LHCN-M2 (cell line): ENCODE measurements at places on chromosomes 13 and 19. TPM values are rescaled to one million over a fixed set of nuclear protein-coding genes. Genes with fewer than 3 reads are reported as not detected.

- DNase-seq = no peak
Measured at GRCh38 chr19:31572102-31572975, 223.1 kb upstream of the TSHZ3 start.

The TLE6 gene
- total RNA-seq = 0.40 TPM in 1 of 2 replicates, not detected in the other

GRCh38 chr13:79128158-79128557 is 277.9 kb downstream of the RBM26 start:
- peak; percentile 51 for DNase-seq

The LENG8 gene
- 35.4 and 36.7 TPM in 2 replicates for total RNA-seq

The KANK3 gene
- total RNA-seq = 0.11 and 1.2 TPM in 2 replicates

The ZNF350 gene
- total RNA-seq = 5.6 and 7.6 TPM in 2 replicates

DNA sequence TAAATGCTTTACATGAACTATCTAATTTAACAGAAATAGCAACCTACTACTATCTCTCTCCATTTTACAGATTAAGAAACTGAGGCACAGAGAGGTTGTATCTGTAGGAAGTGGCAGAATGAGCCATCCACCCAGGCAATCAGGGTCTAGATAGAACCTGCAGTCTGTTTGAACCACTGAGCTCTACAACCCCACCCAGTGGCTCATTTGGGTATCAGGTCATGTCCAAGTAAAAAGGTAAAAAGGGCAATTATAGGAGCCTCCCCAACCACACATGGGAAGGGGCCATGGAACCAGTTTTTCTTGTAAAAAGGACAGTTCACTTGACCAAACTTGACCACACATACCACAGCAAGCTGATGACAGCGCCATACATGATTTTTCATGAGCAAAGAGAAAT is 92.9 kb upstream of the SGCG start:
- peak; percentile 33 for DNase-seq

The FAM216B gene
- total RNA-seq = not detected in 2 replicates

- DNase-seq = no peak
Measured at GRCh38 chr13:106371024-106371423, 164.4 kb downstream of the EFNB2 start.

DNA sequence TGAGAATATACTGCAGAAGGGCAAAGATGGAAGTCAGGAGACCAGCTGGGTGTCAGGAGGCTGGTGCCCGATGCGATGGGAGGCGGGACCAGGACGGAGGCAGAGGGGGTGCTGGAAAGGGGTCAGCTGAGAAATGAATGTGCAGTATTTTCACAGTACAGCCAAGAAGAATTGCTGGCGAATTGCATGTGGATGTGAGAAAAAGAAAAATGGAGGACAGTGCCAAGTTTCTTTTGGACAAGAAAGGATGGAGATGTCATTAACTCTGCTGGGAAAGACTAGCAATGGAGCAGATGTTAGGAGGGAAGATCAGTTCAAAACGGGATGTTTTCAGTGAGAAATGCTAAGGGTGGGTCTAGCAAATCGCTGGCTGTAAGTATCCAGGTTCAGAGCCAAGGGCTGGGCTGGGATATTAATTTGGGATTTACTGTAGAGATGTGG is 7.0 kb downstream of the CRYL1 start:
- no peak for DNase-seq

The RUBCNL gene
- 0.06 and 0.13 TPM in 2 replicates for total RNA-seq

The CD33 gene
- total RNA-seq = 0.11 and 1.3 TPM in 2 replicates

DNA sequence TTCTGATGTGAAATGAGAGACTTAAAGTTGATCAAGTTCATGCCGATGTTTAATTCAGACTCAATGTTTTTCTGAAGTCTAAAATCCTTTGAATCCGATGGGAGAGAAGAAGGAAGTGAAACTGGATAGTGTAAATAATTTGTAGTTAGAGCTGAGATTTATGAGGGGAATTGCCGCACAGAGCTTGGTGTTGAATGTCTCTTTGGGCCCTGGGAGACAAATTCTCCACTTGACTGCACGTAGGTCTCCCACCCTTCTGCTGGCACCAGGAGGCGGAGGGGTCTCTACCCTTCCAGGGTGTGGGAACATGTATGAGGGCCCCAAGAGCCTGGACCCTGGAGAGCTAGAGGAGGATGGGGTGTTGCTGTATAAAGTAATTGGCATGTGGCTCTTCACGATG is 140.8 kb upstream of the SERP2 start:
- no peak for DNase-seq

- no peak for DNase-seq
Measured at GRCh38 chr13:80562433-80563156, 221.7 kb upstream of the SPRY2 start.

GRCh38 chr19:3159565-3159964 is 19.0 kb upstream of the S1PR4 start:
- DNase-seq = no peak

DNA sequence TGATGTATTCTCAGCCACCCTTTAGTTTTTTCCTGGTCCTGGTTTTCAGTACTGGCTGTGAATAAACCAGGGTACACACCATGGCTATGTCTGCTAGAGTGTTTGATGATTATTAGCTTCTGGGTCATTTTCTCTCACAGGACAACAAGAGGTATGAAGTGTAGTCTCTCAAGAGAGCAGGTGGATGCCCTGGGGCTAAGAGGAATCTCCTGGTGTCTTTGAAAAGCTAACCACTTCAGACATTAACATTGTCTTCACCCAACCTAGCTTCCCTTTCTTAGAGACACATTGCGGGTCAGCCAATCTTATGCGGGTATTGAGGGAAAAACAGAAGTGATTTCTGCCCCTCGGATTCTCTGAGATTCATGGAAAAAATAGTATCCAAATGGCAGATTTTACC is 1.6 kb downstream of the ZNF730 start:
- no peak for DNase-seq

DNA sequence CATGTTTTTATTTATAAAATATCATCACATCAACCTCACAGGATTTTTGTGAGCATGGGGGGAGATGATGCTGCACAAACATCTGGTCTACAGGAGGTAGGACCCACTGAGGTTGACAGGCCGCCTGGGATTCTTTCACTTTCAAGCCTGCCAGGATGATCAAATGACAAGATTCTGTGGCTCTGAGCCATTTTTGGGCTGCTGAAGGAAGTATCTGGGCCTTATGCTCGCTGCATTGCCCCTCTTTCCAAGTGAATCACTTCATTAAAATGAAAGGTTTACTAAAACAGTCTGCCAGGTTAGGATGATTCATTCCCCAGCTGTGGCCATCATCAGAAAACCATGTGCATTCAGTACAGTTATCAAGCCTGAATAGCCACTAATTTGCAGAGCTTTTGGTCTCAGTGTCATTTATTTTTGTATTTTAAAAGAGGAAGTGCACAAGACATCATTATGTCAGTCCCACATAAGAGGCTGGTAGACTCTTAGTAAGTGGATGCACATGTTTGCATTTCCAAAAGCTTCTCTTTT is 34.4 kb downstream of the STARD13 start:
- peak; percentile 98 for DNase-seq

The SLC25A41 gene
- total RNA-seq = not detected in 2 replicates

The CEACAM16 gene
- not detected in 2 replicates for total RNA-seq

DNA sequence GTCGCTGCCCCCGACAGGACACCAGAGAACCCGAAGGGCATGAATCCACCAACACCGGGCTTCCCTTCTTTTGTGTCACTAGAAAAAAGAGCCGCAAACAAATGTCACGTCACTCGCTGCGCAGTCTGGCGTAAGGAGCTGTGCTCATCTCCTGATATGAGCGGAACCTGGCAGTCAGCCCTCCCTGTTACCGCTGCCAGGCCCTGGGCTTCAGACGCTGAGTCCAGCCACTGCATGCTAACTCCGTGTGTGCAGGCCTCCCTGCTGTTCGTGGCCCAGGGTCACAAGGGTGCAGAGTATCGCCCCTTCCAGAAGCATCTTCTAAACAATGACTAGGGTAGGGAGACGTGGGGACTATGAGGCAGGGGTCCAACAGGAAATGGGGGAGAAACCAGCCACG is 71.3 kb downstream of the SLC7A1 start:
- DNase-seq = no peak

The PLVAP gene
- total RNA-seq = not detected in 2 replicates

DNA sequence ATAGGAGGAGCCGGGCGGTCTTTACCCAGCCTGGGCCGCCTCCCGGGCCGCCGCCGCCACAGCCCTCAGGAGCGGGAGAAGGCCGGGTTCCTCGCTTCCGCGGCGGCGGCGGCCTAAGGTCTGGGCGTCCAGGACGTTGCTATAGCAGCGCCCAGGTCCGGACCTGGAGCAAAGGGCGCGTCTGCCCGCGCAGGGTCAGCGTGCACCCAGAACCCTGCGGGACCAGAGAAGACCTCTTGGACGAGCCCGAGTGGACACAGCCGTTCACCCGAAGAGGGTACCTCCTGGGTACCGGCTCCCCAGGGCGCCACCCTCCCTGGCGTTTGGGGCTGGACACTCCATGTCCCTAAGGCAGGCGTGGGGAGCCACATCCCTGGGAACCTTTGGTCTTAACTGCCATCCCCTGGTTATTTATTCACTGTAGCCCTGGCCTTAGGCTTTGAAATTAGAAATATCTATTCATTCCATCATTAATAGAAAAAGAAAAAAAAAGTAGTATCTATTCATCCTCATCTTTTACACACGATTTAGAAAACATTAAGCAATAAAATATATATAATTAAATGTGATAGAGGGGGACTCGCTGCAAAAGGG is 2.4 kb downstream of the DZIP1 start:
- DNase-seq = no peak

- DNase-seq = no peak
Measured at GRCh38 chr19:18730885-18731513, 47.5 kb downstream of the CRTC1 start.

DNA sequence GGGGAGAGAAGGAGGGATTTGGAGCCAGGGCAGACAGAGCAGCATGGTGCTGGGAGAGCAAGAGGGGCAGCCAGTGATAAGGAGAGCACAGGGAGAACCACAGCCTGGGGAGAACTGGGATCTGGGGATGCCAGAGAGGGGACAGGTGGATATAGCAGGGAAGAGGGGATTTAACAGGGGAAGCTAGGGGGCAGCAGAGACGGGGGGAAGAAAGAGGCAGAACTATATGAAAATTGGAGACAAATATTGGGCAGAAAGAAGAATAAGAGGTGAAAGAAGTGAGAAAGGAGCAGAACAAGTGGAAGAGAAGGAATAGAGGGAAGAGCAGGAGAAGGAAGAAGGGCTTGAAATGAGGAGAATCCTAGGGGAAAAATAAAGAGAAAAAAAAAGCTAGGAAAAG is 6.5 kb upstream of the ZNF528 start:
- DNase-seq = no peak

DNA sequence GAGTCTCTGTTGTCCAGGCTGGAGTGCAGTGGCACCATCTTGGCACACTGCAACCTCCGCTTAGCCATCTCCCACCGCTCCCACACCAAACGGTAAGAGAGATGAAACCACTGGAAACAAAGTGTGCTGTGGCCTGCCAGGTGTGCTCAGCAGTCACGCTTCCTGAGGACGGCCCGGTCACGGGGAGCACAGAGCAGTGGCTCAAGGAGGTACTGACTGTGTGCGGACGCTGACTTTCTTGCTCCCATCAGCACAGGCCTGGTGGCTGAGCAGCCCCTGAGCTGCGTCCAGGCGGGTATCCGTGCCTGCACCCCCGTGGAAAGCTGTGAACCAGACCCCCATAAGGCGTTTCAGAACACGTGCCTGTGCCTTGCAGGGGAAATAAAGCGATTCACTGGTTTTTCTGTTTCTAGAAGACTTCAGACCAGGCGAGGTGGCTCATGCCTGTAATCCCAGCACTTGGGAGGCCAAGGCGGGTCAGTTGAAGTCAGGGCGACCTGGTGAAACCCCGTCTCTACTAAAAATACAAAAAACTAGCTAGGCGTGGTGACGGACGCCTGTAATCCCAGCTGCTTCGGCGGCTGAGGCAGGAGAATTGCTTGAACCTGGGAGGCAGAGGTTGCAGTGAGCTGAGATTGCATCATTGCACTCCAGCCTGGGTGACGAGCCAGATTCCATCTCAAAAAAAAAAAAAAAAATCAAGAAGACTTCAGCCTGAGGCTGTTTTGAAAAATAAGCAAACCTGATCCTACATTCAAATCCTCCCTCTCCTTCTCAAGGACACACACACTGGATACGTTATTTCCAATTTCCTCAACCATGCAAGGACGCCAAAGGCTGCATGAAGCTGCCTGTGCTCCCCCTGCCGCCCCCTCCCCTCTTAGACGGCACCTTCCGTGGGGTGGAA is 25.5 kb downstream of the ADPRHL1 start:
- no peak for DNase-seq

The GPC5 gene
- 0.11 TPM in 1 of 2 replicates, not detected in the other for total RNA-seq

The RPS16 gene
- total RNA-seq = 159 and 209 TPM in 2 replicates

- DNase-seq = no peak
Measured at GRCh38 chr19:18418483-18419194, 559 bp upstream of the SSBP4 start.

The CRLF1 gene
- total RNA-seq = 0.86 and 5.8 TPM in 2 replicates

The ZNF418 gene
- total RNA-seq = 1.5 and 2.4 TPM in 2 replicates

The SIX5 gene
- total RNA-seq = 7.9 and 8.7 TPM in 2 replicates

DNA sequence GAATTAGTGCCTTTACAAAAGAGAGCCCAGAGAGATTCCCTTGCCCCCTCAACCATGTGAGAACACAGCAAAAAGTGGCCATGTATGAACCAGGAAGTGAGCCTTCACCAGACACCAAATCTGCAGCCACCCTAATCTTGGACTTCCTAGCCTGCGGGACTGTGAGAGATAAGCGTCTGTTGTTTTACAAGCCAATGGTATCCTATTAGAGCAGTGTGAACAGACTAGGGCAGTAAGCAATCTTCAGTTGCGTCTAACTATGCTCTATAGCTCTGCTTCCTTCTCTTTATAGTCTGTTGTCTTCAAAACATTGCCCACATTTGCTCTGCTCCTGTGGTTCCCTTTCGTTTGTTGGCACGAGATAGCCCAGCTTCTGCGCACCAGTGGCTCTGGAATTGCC is 109.5 kb upstream of the FNDC3A start:
- no peak for DNase-seq

DNA sequence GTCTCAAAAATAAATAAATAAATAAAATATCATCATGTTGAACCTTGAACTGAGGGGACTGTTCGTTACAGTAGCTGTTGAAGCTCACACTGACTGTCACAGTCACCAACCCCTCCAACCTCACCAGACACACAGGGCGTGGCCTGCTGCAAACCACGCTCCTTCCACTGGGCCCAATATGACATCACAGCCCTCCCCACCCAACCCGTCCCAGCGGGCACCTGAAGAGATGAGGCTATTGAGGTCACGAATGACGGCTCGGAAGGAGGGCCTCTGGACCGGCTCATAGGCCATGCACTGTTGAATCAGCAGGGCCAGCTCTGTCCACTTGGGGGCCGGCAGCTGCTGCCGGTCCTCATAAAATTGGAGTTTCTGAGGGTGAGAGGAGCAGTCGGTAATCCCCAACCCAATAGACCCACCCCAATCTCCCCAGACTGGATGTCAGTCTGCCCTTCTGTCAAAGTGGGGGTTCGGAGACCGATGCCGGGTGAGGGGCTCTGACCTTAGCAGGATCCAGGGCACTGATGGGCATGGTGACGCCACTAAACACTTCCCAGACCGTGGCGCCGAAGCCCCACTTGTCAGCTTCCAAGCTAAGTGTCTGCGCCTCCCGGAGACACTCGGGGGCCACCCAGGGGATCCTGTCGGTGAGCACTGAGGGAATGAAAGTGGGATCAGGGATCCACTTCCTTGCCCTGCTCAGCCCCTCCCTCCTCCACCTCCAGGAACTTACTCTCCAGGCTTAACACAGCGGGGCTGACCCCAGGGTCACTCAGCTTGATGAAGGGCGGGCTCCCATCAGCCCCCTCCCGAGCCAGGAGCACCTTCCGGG is 13.2 kb downstream of the JAK3 start:
- no peak for DNase-seq

GRCh38 chr13:59398127-59398526 is 765.6 kb downstream of the DIAPH3 start:
- no peak for DNase-seq

The ZNF730 gene
- 14.2 and 14.3 TPM in 2 replicates for total RNA-seq
